DMS79 (cell line): ENCODE measurements at places on chromosomes 2 and 18.

GRCh38 chr2:220687231-220687843 lies 884.8 kb downstream of the EPHA4 start:
- no peak for DNase-seq

DNA sequence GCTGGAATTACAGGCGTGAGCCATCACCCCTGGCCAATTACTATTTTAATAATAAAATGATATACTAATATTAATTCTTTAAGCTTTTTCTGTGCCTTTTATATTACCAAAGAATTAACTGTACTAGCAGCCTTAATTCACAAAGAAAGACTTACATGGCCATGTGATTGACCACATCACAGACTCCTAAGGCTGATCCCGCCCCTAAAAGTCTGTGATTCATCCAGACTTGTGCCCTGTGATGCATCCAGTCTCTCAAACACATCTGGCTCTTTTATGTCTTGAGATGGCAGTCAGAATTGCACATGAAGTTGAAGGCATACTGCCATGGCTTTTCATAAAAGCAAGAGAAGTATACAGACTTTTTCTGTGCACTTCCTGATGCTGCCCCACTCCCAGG lies 91.7 kb downstream of the DTNA start:
- DNase-seq, result no peak

- no peak for DNase-seq
Measured at GRCh38 chr2:137748533-137748932, 215.7 kb upstream of the HNMT start.

GRCh38 chr2:204686406-204686805 lies 141.1 kb downstream of the PARD3B start:
- DNase-seq, result no peak

- no peak for DNase-seq
Measured at GRCh38 chr2:157625296-157625695, 3.4 kb downstream of the ACVR1C start.

DNA sequence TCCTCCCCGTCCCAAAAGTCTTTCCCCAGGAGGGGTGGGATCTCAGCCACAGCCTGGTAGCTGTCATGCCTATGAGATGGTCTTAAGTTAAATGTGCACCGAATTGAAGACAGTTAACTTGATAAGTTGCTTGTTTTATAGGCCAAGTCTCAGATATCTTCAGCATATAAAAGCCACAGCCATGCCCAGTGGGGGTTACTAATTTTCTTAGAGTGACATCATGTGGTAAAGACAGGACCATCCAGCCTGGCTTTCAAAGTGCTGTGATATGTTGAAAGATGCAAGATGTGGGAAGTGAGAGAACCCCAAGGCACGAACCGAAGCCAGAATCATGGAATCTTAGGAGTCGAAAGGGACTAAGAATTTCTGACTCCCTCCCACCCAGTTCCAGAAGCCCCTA lies 42.1 kb upstream of the FAM124B start:
- DNase-seq, result no peak

GRCh38 chr2:200252265-200253067 lies 54.0 kb upstream of the SPATS2L start:
- no peak for DNase-seq

DNA sequence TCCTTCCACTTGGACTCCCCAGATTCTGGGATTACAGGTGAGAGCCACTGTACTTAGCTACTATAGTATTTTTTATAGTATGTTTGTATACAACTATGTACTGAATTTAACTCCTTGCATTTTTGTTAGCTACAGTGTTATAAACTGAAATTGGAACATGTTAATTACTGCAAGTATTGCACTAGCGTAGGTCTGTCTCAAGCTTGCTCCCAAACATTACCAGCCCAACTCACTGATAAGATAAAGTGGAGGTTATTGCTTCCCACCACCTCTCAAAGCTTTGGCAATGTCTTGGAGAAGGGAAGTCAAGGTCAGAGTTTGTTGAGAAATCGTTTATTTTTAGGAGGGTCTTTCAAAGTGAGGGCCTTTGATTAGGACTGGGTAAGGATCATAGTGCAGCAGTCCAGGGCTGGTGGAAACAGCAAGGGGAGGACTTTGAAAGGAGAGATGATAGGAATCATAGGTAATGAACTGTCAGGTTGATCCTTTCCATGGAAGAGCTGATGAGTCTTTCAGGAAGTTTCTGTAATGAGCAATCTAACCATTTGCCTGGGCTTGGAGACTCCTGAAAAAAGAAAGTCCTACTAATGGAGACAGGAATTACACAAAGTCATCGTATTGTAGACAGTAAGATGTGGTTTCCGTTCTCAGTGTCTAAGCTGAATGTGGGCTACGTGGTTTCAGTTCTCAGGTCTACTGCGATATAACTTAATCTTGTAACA lies 257.1 kb downstream of the MYO3B start:
- DNase-seq, result no peak

DNA sequence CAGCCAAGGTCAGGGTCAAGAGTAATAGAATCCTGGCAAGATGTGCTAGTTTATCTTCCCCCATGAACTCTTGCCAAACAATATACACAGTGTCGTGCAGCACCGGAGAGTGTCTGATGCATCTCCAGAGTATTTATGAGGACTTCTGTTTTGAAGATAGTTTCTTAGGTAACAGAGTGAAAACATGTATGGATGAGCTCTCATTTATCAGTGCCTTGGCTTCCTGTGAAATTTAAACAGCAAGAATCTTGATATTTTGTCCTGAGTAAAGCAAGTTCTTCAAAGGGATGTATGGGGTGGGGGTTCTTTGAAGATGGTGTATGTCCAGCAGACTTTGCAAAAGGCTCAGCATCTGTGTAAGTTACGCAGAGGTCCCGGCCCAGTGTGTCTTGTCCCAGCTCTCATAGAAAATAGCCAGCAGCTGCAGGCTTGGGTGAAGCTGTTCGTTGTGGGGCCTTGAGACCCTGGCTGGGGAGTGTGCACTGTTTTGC lies 361.0 kb upstream of the NT5C1B start:
- no peak for DNase-seq

GRCh38 chr2:120647487-120647886 lies 88.2 kb upstream of the GLI2 start:
- no peak for DNase-seq

DNA sequence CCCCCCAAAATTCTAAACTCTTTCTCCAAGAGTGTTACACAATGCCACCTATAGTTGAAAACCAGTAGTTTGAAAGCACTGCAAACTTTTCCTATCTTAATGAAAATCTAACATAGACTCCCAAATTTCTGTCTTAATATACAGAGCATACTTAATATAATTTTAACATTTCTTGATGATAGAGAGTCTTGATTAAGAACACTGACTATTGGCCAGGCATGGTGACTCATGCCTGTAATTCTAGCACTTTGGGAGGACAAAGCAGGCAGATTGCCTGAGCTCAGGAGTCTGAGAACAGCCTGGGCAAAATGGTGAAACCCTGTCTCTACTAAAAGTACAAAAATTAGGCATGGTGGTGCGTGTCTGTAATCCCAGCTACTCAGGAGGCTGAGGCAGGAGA lies 34.2 kb downstream of the ASXL2 start:
- no peak for DNase-seq

- DNase-seq, result no peak
Measured at GRCh38 chr2:27308359-27308881, at the start of gene UCN. TSS of gene UCN (minus strand) at chr2:27308445. CDS start at chr2:27307895, 550 bp downstream.

GRCh38 chr2:73886357-73886756 lies 6.5 kb upstream of the ACTG2 start:
- no peak for DNase-seq

DNA sequence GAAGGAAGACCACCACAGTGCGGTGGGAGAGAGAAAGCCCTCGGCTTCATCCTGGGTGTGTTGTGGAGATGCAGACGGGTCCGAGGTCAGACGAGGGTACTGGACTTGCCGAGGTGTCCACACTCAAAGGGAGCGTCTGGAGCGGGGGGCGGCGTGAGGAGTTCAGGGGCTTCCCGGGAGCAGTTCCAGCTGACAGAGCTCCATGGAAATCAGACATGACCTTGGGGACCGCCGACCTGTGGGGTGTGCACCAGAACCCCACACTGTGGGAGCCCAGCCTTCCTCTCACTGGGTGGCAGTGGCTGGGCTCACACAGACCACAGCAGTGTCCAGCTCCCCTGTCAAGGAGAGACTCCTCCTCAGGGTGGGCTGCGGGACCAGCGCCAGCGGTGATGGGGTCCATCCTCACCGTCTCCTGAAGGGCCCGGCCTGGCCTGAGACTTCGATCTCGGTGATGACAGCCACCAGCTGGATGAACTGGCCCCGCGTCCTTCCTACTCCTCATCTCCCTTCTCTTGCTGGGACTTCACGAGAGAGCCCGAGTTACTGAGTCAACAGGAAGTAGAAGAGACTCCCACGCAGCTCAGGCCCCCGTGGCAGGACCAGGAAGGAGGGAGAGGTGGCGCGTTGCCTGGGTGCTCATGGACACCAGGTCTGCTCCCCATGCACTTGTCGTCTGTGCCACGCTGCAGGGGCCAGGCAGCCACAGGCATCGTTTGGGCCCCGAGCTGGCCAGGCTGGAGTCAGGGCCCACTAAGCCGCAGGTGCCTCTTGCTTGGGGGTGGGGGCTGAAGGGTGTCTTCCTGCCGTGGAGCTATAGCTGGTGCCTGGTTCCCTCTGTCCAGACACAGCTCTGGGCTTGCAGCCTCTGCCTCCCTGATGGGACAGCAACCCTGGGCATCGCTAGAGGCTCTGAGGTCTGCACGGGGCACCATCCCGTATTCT lies 101.9 kb upstream of the CTDP1 start:
- no peak for DNase-seq

- no peak for DNase-seq
Measured at GRCh38 chr2:163173591-163173990, 335.0 kb upstream of the KCNH7 start.

GRCh38 chr2:212173756-212174510 lies 364.7 kb downstream of the ERBB4 start:
- no peak for DNase-seq

GRCh38 chr2:26644188-26644835 lies 3.1 kb upstream of the CIB4 start:
- DNase-seq, result no peak

GRCh38 chr2:61162721-61163120 lies 733 bp downstream of the C2orf74 start:
- no peak for DNase-seq

DNA sequence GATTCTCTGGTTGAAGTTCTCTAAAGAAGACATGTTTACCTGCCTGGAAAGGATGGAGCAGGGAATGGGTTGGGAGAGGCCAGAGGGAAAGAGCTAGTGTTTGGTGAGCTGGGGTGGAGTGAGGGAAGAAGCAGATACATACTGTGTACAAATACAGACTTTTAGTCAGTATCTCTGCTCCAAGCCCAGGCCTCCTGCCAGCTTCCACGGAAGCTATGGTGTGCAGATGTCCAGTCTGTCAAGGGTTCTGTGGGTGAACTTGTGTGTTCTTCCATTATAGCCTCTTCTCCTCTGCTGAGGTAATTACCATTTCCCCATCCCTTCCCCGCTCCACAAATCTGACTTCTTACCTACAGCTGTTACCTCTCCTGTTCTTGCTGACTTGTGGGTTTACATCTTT lies 208.6 kb downstream of the HRH4 start:
- DNase-seq, result no peak

DNA sequence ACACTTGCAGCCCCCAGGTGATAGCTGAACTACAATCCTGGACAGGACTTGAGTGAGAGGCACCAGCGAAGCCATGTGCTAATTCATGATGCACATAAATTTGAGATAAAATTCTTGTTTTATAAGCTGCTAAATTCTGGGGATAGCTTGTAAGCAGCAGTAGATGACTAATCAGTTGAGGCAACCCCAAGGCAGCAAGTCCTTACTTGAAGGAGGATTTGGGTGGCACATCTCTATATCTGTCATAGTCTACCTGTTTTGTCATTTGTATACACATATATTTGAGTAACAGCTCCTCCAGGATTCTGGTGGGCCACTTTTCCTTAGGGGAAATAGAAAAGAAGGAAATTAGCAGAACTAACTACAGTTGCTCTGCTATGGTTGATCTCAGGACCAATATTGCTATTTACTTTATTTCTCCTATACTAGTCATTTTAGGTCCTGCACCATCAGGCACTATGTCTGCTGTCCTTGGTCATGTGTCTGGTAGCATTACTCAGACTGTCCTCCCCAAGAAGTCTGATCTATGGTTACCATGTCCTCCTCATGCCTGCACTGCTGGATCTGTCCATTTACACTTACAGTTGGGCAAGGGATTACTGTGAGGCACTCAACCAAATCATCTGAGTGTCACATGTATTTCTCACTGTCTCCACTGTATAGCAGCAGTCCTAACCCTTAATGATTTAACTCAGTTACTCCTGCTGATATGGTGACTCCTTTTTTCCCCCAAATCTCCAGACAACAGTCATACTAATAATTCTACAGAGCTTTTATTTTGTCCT lies 436.0 kb upstream of the CWC22 start:
- no peak for DNase-seq

DNA sequence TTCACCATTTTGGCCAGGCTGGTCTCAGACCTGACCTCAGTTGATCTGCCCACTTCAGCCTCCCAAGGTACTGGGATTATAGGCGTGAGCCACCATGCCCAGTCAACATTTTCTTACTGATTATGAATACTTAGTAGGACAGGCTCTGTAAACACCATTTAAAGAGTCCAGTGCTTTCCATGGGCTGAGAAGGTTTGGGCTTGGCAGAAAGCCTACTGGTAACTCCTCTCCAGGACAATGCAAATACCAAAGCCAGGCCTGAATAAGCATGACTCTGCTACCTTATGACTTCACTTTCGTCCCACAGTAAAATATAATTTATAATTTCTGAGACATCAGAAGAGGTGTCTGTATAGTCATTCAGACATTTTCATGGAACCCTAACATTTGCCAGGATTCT lies 60.2 kb upstream of the FAM117B start:
- no peak for DNase-seq

GRCh38 chr18:11909061-11909455 lies 941 bp upstream of the MPPE1 start:
- no peak for DNase-seq

DNA sequence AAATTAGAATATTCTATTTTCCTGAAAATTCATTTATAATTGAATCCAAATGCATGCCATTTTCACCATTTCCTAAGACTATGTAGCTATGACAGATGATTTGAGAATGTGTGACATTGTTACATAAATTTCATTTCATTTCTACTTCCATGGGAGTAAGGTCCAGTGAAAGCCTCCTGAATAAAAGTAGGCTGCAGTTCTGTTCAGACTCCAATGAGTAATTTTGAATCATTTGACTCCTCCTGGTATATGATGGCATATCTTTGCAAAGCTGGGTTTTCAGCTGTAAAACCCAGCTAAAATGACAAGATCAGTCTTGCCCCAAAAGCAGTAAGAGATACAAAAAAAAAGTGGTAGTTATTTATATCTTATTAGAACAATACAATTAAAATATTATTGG lies 101.0 kb upstream of the DNAJC10 start:
- DNase-seq, result no peak

DNA sequence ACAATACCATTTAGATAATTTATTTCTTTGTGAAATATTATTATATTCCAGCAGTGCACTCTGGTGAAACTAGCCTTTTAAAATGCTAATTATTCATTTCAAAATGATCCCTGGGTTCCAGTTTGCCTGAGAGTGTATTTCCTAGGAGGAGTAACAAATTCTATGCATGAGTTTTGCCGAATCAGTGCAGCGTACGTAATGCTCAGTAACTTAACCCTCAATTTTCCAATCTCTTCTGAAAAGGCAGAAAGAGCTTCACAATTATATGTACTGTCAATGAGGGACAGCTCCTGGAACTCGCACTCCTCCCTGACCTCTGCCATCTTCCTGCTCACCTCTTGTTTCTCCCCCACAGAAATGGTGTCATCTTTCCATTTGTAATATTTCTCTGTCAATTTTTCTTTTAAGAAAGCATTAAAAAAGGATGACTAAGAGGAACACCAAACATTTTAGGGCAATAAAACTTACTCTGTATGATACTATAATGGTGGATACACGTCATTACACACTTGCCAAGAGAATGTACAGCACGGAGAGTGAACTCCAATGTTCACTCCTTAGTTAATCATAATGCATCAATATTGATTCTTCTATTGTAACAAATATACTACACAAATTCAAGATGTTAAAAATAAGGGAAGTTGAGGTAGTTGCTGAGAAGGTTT lies 25.7 kb upstream of the XIRP2 start:
- no peak for DNase-seq
